ENCODE measurements at places on chromosomes 16 and 17.

GRCh38 chr16:24845726-24846547 is at the start of gene SLC5A11:
Gene SLC5A11 (plus strand): TSS chr16:24845963. CDS start chr16:24858644, 12,681 bp downstream.
- no peak for DNase-seq

DNA sequence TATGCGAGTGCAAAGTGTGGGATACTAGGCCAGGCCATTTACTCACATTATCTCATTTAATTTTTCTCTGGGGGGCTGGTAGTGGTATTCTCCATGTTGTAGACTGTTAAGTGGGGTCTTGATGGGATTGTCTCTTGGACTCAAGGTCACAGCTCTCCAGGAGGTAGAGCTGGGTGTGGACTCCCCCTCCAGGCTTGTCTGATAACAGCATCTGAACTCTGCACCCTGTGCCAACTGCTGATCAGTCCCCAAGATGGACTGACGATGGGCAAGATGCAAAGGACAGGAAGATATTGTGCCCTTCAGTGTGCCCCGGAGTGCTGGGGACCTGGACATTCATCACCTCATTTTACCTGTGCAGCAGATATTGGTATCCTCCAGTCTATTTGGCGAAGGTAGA is 147.8 kb downstream of the MSI2 start:
- no peak for DNase-seq

DNA sequence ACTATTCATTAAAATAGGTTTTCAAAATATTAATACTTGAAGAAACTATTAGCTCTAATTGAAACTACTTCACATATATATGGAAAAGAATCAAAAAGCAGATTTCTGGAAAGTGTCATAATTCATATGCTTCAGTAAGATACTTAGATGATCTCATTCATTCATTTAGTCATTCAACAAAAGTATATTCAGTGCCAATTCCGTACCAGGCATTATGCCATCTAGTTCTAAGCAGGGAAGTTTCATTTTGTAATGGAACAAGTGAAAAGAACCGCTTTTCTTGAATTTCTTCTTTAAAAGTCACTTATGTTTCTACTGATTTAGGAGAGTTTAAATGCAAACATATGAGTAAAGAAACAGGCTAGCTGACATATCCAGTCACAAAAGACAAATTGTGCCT is 118.3 kb upstream of the FAM20A start:
- no peak for DNase-seq

- peak; percentile 71 for DNase-seq
Measured at GRCh38 chr16:21159281-21159951, 942 bp downstream of the LDAF1 start.

DNA sequence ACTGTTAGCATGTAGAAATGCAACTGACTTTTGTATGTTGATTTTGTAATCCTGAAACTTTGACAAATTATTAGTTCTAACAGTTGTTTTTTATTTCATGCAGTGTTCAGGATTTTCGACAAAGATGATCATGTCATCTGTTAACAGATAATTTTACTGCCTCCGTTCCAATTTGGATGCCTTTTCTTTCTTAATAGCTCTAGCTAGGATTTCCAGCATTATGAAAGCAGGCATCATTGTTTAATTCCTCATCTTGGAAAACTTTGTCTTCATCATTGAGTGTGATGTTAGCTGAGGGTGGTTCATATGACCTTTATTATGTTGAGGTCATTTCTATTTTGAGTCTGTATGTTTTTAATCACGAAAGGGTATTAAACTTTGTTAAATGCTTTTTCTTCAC is 31.9 kb downstream of the RMI2 start:
- no peak for DNase-seq

DNA sequence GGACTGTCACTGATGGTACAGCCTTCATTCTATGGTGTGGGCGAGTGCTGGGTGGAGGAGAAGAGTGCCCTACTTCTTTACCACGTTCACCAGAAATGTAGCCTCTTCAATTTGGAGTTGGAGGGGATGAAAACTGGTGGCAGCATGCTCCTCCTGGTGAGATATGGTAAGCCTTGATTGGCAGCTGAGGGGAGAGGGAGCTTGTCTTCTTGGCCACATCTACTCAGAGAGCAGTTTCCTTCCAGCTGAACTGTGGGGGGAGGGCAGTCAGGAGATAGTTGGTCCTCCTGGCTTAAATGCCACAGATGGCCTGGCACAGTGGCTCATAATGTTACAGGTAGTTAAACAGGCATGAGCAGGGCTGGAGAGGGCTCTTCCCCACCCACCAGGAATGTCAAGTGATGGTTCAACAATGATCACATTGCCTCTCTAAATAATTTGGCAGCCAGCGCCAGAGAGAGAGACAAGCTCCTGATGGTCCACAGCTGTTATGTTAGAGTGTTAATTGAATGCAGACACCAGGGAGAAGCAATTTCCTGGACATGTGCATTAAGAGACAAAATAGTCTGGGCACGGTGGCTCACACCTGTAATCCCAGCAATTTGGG is 9.0 kb upstream of the MAPK3 start:
- DNase-seq = no peak

DNA sequence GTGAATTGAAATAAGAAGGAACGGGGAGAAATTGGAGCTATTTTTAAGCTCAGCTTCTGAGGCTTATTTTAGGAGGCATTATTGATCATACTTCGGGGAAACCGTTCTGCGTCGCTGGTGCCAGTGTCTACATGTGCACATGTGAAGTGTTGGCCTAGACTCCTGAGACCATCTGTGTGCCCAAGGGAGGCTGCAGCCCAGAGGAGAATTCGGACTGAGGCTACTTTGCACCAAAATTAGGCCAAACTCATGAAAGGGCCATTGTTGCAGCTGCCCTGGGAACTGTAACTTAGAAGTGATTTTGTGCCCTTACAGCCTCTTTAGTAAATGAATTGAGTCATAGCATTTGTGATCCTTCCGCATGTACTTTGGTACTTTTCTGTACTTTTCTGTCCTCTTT is 102.0 kb upstream of the NOL11 start:
- DNase-seq = no peak

DNA sequence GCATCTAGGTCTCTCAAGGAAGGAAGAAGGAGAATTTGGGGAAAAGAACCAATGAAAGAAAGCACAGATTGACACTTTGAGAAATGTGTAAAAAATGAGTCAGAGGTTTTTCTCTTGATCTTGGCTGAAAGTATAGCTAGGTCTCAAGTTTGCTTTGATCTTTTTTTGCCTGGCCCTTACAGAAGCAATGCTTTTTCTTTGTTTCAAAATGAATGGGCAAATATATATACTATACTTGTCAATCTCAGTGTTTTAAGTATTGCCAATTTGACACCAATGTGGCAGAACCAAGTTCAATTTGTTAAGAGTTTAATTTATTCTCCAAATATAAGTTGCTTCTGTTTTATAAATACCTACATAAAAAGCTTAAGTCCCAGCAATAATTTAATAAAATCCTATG is 119.6 kb downstream of the PPM1E start:
- DNase-seq = no peak

DNA sequence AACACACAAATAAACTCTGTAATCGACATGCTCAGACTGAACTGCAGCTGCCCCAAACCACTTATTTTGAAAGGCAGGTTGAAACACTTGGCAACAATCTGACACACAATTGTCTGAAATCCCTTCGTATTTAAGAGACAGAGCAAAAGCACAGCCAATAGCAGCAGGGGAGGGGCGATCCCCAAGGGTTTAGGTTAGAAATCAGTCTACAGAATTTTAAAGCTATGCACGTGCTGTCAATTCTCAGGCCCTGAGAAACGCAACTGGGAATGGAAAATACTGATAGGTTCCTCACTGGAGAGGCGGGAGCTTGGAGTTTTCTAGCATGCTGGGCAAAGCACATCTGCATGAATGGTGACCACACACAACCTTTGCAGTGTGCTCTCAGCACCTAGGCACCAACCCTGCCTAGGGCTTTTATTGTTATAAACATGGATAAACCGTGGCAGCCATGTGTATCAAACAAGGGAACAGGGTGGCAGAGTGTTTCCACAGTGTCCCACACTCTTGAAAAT is 168.0 kb downstream of the AATF start:
- peak; percentile 33 for DNase-seq

DNA sequence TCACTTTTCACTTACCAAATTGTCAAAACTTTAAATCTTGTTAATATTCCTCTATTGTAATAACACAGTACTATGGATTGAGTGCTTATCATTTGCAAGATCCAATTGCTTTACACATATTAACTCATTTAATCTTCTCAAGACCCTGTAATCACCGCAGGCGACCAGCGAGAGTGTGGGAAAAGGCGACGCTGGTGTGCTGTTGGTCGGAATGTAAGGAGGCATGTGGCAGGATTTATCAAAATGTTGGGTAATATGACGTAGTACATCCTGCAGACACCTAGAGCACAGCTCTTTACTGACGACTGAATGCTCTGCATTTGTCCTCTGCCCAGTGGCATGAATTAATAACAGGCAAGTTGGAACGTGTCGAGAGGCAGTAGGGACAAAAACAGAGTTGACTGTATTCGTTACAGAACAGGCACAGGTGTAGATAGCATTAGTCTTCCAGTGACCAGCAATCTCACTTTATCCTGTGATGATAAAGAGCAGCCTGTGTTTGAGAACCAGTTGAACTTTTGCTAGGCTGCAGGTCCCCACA is 80.3 kb downstream of the TNRC6C start:
- DNase-seq = no peak

DNA sequence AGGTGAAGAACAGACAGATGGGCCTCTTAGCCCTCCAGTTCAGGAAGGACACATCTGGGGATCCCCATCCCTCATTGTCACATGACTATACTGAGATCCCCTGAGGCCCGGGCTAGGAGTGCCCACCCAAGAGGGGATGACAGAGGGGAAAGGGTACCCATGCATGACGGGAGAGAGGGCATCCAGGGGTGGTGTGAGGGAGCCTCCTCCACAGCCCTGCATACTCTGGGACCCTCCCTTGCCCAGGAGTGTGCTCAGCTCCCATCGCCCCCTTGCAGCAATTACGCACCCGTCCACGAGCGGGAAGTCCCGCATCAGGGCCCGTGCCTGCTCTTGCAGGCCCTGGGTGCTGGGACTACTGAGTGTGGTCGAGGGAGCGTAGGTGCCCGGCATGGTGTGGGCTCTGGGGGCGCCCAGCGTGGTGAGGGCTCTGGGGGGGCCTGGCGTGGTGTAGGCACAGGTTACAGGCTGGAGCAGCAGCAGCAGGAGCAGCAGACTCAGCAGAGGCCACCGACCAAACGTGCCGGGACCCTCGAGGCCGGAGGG is 6.5 kb downstream of the DPEP2 start:
- no peak for DNase-seq

DNA sequence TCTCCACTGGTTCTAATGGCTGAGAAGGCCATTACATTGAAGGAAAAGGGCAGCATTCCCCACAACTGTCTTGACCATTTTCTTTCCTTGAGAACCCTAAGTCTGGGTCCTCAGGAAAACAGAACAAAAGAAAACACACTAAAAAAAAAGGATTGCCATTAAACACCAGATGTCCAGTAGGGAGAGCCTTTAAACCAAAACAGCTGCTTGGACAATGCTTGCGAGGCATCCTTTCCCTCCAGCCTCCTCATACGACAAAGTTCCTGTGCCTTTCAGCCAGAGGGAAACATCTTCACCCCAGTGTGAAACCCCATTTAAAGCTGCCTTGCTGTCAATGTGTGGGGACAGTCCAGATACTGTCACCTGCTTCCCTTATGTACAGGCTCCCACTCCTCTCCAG is 74.3 kb downstream of the MMD start:
- DNase-seq = no peak

- no peak for DNase-seq
Measured at GRCh38 chr16:57610611-57611010, 17.8 kb upstream of the ADGRG1 start.

DNA sequence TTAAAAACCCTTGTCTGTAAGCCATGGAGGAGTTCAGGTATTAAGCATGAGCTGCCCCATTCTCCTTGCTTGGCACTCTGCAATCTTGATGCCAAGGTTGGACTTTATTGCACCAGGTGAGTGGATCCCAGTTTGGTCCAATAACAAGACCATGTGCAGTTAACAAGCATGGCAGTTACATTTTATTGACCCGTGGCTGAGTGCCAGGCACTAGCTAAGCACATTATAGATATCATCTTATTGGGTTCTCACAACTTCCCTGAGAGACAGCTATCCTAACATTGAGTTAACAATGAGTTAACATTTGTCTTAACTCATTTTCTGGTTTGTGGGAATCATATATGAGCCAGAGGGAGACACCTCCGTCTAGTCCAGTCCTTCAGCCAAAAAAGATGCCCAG is 21.8 kb downstream of the LYRM9 start:
- no peak for DNase-seq

- peak; percentile 18 for DNase-seq
Measured at GRCh38 chr17:51857052-51857597, 301.4 kb downstream of the CA10 start.

DNA sequence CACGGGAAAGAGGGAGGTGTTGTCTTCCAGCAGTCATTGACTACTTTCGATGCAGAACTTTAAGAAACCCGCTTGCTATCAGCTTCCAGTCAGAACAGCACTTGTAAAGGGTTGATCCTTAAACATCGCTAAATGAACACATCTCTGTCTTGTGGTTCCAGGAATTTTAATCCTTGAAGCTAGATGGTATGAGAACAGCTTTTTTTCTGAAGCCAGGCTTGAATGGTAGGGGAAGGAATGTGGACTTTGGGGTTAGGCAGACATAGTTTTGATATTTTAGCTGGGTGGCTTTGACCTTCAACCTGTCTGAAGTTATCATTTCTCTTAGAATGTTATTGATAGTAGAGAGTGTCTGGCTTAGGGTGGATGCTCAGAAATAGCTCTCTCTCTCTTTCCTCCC is 81.1 kb downstream of the RGS9 start:
- no peak for DNase-seq

- peak; percentile 79 for DNase-seq
Measured at GRCh38 chr16:55944377-55944802, 69.2 kb upstream of the CES5A start.

- peak; percentile 72 for DNase-seq
Measured at GRCh38 chr17:79951361-79952264, 84.1 kb downstream of the TBC1D16 start.

DNA sequence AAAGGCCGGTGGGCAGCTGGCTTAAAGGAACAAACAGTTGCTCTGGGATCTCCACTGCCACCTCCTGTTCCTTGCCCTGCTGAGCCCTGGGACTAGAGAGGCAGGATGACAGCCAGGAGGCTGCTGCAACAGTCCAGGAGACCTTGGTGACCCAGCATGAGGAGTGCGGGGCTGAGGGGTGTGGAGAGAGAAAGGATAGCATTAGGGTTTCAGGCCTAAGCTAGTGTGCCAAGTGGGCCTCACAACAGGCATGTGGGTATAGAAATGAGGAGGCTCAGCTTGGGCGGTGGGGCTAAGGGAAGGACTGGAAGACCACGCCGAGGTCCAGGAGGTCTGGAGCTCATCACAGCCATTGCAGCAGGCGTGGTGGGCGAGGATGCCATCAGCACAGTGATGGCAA is 39.8 kb downstream of the SDK2 start:
- DNase-seq = no peak
